NCI-H345 (cell line): ENCODE measurements at places on chromosomes 6 and 20.

GRCh38 chr6:30914854-30915590 lies 984 bp downstream of the VARS2 start:
- no peak for DNase-seq

DNA sequence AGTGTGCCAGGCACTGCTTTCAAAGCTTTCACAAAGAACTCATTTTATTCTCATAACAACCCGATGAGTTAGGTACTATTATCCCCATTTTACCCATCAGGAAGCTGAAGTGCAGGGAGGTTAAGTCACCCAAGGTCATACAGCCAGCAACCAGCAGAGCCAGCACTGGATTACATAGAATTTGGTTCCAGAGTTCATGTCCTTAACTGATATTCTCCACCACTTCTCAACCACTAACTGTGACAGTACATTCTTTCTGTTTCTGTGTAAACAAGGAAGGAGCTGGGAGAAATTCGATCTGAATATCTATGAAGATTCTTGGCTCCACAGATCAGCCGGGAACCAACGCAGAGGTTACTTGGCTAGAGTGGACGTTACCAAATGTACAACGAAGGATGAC lies 98.0 kb downstream of the KIF16B start:
- no peak for DNase-seq

DNA sequence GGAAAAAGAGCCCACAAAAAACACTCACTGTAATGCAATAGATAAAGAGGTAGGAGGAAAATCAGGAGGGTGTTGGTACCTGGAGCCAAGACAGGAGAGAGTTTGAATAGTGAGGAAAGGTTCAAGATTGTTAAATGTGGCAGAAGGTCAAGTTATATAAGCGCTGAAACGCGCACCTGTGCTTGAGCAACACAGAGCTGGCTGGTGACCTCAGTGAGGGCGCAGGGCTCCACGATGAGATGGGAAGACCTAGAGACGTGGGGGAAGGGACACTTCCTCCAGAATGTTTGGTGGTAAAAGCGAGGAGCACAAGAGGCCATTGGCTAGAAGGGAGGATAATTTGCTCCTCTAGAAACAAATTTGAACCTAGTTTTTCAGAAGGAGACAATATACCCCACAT lies 4.2 kb upstream of the PPP1R14C start:
- no peak for DNase-seq

GRCh38 chr20:38569747-38570525 lies 11.1 kb upstream of the ADIG start:
- DNase-seq = no peak

GRCh38 chr6:105402090-105402938 lies 568 bp downstream of the PREP start:
- DNase-seq = no peak

DNA sequence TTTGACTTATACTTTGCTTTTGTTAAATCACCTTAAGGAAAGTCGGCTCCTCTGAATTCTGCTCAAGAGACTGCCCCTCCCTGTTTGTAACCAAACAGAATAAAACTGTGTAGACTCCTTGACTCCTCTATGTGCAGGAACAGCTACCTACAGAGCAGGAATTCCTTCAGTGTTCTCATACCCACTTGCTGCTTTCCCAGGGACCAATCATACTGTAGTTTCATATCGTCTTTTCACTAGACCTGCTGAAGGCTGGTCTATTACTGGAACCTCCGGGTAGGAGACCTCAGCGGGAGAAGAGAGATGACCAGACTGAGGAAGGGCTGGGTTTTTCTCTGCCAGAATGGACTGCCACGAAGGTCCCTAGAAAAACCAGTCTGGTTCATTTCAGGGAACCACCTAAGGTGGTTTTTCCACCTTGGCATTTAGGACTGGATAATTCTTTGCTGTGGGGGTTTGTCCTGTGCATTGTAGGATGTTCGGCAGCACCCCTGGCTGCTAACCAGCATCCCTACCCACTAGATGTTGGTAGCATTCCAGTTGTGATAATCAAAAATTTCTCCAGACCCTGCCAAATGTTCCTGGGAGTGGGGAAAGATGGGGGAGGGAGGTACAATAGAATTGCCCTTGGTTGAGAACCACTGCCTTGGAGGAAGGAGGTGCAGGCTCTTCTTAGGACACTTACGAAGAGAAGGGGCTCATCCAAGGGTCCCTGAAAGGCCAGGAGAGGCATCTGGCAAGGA lies 80.5 kb downstream of the DNAAF9 start:
- DNase-seq = no peak

GRCh38 chr6:100175814-100176310 lies 181.8 kb upstream of the MCHR2 start:
- DNase-seq = no peak

- no peak for DNase-seq
These were observed 92.1 kb downstream of the FYN start for GRCh38 chr6:111781041-111781708.

GRCh38 chr20:35005463-35005961 lies 49.8 kb downstream of the MYH7B start:
- no peak for DNase-seq

DNA sequence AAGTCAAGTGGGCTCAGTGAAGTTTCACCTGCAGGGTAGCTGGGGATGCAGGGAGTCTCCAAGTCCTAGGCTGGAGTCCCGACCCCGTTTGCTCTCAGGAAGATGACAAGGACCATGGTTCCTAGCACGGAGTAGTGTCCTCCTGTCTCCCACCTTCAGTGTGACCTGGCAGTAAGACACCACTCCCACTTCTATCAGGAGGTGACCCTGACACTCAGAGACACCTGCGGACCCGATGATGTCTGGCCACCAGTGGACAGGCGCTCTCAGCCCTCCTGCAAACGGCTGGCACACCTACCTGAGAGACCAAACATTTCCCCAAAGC lies 1.1 kb downstream of the SOD2 start:
- DNase-seq = no peak

GRCh38 chr6:5143634-5144311 lies 58.6 kb downstream of the PPP1R3G start:
- peak; percentile 31 for DNase-seq
